Stimulated activated CD8-positive, alpha-beta memory T cell treated with anti-CD3 and anti-CD28 coated beads, Interleukin-7, amount 100 ng/mL, for 48 hours (primary cell): ENCODE measurements at places on chromosomes 4 and X.

GRCh38 chr4:122612540-122612939, 8.3 kb downstream of the IL21 start:
- no peak for DNase-seq

DNA sequence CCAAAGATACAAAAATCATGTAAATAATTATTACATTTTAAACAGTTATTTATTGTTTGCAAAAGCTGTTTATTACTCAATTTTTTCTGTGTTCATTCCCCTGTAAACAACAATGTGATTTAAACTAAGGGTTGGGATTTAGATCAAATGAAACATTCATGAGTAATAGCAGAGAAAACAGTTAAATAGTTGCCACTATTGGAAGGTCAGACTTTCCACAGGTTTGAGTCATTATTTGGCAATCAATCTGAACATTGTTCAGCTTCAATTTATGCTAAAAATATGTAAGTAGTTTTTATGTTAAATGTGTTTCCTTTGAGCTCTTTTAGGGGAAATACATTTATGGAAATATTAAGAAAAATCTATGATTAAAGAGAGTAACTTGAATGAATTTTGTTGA, 144.9 kb downstream of the STIM2 start:
- no peak for DNase-seq

DNA sequence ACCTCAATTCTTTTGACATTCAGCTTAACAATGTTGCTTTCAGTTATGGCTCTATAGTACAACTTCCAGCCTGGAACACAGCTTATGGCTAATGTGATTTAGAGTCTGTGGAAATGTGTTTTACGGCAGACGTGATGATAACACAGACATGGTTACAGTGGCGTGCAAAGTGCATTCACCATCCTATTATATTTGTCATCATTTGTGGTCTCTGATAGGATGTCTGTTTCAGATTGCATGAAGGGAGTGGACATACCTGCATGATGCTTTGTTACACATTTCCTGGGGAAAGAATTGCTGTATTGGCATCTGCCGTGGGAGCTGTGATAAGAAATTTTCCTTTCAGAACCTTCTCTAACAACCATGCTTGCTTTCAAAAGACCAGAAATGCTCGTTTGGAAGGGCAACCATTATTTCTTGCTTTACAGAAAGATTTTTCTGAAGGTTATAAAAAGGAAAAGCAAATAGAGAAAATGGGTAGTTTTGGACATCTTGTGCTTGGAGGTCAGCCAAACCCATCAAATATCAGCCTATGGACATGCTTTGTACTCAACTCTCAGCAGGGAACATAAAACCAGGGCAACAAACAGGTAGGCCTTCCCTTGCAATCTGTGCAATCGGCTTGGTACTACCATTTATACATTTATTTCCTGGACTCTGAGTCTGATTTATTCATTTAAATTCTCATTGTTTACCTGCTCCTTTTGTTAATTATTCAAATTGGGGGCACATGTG, 273.9 kb downstream of the TLL1 start:
- DNase-seq = no peak

DNA sequence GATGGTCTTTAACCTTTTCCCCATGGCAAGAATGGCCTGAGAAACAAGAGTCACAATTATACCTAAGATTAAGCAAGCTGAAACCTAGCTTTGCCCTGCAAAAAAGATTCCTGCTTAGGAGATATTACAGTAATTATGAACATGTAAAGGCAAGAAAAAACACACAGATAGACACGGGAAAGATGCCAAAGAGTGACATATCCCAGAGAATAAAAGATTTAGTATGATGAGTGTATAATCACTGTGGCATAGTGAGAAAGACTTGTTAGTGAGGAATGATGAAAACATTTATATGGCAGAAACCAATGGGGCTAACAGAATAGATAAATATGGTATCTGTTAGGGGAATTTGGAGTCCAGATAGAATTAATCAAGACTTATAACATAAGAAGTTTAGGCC, 29.6 kb upstream of the TASL start:
- DNase-seq = no peak

- DNase-seq = no peak
Measured at GRCh38 chrX:3184176-3184930, 143.1 kb downstream of the ARSF start.

DNA sequence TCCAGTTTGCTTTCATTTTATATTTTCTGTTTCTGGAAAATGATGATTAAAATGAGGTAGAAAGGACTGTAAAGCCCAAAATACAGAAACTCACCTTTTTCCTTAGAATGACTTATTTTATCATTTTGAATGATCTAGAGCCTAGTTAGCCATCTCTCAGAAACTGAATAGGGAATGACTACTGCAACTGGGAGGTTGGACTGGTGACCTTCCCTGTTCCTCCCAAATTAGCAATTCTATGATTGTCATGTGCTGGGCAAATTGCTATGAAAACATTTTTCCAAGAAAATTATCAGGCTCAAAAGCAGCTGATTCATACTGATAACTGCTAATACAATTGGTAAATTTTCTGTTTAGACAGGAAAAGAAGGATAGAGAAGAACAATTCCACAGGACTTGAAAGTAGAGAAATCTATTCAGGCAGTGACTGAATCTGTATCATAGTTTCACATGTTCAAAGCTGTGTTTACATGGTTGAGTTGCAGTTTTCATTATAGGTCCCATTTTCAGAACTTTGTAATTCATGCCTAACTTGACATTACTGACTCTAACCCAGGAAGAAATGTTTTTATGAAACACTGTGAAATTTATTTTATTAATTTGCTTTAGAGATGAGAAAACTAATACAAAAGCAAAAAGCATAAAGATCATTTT, 43.4 kb upstream of the SEC24B start:
- no peak for DNase-seq

GRCh38 chrX:102995316-102995715, 58.2 kb downstream of the RAB40AL start:
- no peak for DNase-seq

DNA sequence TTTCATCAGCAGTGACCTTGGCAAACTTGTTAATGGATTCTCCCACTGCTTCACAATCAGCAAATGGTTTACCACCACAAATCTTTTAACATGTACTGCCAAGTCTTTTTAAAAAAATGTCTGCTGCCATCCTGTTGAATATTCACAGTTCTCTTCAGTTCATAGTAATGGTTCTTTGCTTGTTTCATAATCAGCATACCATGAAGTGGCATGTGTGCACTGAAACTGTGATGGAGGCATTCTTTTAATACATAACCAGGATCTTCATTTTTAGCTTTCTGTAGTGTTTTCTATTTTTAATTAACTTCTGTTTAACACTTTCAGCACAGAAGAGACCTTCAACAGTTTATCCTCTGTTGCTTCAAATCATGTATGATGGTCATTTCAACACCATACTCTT, 230.1 kb upstream of the ARSJ start:
- no peak for DNase-seq

DNA sequence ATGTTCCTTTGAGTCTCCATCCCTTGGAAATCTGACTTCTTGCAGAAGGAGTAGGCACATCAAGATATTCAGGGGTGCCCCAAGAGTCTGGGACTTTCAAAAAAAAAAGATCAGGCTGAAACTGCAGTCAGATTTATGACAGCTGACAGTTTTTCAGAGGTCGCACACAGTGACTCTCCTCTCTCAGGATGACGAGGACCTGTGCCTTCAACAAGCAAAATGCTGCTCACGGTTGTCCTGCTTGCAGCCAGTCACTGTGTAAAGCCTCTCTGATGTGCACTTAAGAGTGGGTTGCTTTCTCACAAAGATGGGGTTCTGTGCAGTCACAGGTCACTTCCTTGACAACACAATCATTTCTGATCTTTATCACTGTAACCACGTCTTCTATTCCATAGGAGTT, 178.2 kb downstream of the PTTG2 start:
- no peak for DNase-seq

GRCh38 chr4:52989865-52990264, 127.7 kb downstream of the RASL11B start:
- DNase-seq = no peak

DNA sequence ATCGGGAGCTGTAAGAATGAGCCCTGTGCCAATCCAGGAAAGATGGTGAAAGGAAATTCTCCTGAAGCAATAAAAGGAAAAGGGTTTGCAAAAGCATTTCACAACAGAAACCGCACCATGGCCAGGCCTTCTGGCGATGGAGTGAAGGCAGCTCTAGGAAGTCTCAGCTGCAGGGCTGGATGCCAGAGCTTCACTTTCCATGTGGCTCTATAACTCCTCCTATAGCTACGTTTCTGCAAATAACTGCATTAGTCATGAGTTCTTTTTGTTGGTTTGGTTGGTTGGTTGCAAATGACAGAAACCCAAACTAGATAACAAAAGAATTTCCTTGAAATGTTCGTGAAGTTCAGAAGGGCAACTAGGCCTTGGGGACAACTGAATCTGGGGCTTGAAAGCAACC, 84.6 kb downstream of the RELL1 start:
- no peak for DNase-seq
